ENCODE measurements at places on chromosomes 2 and 18.

DNA sequence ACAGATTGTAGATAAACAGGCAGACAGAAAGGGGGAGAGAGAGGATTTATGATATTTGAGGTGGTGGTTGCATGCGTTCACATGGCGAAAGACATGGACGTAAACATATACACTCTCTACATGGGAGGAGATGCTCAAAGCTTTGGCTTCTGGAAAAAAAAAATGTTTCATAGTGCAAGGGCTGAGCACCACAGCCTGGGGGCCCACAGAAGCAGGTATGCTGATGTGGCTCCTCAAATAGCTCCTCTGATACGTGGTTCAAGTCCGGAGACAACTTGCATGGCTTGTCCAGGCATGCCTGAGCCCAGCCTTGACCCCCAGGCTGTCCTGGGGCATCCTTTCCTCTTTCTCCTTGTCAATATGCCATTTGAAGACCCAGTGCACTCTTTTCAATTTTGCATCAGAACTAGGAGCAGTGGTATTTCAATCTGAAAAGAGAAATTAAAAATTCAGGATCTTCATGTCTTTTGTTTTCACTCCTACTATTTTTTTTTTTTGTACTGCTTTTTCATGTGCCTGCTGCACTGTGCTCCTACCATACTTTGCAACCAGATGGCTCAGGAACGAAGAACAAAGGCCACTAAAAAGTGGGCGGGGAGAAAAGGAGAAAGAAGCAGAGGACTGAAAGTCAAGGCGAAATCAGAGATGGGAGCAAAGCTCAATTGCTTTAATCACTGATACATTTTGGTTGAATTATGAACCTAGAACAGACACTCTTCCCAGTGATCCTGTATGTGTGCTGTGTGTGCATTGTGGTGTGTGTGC lies 495.7 kb upstream of the TCF4 start:
- DNase-seq: no peak

DNA sequence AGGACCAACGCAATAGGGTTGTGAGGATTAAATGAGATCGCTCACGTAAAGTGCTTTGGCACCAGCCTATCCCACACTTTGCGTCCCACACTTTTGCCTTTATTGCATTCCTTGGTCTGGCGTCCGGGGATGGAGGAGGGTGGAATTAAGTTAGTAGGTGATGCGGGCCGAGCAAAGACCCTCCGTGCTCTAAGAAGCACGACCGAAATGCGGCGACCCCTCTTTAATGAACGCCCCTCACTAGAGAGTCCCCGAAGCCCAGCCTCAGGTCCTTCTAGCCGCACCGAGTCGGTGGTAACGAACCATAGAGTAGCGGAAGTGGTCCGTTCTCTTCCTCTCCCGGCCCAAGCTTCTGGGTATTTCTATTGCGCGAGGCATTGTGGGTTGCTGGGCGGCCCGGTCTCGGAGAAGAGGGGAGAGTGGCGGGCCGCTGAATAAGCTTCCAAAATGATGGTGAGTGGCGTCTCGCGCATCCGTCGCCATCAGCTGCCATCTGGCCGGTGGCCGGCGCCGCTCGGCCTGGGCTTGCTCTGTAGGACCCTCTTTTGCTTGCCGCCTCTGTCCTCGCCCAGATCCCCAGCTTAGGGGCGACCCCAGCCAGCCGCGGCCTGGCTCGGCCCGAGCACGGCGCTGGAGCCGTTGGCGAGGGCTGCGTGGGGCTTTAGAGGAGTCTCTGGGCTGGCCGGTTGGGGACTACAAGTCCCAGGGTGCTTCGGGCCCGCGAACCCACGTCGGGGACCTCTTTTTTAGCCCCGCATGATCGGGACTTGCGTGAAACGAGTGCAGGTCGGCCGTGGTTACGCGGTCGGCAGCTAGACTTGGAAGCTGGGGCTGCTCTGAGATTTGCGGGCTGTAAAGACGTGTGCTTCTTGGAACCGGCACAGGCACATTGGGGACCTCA lies at the start of gene CCT7:
Gene CCT7, plus strand, starts transcription at position 377 of the 901 bp plus-strand sequence. Its CDS starts 71 bp downstream, at position 448.
- peak; percentile 87 for DNase-seq

GRCh38 chr2:232385660-232386489 lies 7.3 kb downstream of the ALPP start:
- no peak for DNase-seq

GRCh38 chr2:232448304-232448690 lies 7.7 kb upstream of the ALPI start:
- no peak for DNase-seq

- DNase-seq: no peak
Observed at GRCh38 chr18:50886929-50887328, 8.0 kb downstream of the ME2 start.

DNA sequence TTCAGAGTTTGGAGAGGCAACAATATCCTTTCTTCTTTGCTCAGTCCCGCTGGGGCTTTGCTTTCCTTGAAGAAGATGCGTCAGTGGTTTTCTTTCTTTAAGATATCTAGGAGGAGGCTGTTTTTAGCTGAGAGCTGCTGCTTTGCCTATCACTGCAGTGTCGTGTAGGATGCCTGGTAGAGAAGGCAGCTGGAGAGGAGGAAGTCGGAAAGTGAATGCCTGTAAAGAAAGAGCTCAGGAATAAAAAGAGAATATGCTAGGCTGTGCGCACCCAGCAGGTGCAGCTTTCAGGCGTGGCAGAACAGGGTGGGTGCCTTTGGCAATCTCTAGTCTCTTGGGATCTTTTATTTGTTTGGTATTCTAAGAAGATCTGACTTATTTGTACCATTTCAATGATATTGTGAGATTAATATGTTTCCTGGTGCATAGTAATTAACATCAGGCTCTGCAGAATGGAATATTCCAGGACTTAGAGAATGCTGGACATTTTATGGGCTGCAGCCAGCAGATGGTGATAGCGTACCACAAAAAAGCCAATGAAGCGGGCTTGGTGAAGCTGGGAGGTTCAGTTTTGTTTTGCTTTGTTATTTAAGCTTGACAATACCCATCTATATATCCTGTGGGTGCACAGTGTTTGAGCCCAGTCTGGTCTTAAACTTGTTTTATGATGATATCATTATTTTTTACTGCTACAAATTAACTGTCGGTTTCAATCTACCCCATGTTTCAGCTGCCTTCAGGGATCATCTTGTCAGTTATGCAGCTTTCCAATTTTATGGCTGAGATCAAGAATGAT lies 34.9 kb downstream of the CAVIN2 start:
- peak; percentile 57 for DNase-seq

DNA sequence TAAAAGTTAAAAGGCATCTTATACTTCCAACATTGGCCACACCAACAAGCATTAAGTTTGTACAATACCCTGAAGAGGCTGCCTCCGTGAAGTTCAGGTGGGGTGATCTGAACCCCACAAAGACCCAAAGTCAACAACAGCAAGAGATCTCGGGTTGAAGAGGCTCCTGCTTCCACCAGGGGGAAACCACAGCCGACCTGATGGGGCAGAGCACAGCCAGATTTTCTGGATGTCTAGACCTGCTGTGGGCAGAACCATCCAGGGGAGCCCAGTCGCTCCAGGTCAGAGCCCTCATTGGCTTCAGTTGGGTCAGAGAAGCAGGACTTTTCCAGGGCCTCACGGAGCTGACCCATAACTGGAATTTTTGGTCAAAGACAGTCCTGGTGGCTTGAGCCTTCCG lies 66.5 kb upstream of the ACKR3 start:
- DNase-seq: no peak

GRCh38 chr18:71899707-71900472 lies 644.3 kb downstream of the CBLN2 start:
- DNase-seq: no peak

DNA sequence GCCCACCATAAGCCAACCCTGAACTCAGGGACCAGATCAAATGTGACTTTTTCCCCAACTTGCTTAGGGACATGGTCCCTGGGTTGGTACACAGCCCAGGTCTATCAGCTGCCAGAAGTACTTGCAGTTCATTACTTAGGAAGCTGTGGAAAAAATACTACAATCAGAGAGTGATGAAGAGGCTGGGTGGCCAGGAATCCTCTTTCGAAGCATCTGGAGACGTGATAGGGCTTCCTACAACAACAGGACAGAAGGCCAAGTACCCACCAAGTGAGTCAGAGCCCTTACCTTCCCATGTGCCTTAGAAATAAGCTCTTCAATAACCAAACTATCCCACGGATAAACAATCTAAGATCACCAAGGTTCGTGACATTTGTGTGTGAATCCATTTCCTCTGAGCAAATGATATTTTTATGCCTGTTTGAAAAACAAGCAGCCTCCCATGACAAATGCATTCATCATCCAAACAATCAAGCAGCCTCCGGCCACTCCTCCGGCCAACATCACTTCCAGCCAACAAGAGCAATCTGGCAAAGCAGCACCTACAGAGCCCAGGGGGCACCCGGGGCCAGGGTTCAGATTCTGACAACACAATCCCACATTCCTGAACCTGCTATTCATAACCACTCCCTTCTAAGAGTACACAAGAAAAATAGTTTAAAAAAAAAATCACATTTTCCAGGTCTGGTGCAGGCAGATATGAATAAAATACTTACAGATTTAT lies 26.4 kb downstream of the TBC1D8 start:
- DNase-seq: peak; percentile 75

GRCh38 chr2:18123577-18123976 lies 245.1 kb downstream of the KCNS3 start:
- DNase-seq: no peak

- DNase-seq: no peak
Observed at GRCh38 chr2:119647440-119648169, 31.4 kb upstream of the TMEM177 start.

DNA sequence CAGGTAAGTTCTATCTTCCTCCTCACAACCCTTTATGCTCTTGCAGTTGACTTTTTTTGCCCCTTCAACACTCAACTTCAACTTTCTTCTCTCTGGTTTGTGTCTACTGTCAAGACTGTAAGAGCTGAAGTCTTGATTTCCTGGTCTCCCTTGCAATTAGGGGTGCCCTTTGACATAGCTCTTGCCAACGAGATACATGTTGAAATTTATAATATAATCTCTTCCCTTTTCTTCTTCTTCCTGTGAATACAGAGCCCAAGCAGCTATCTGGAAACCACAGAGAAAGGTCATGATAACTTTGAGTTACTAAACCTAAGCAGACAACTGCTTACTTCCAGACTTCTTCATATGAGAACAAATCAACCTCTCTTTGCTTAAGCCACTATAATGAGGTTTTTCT lies 163.5 kb downstream of the MC4R start:
- DNase-seq: no peak

GRCh38 chr2:673615-674320 lies 3.4 kb downstream of the TMEM18 start:
- no peak for DNase-seq

- no peak for DNase-seq
Observed at GRCh38 chr18:46755315-46756024, 1.4 kb downstream of the ST8SIA5 start.

DNA sequence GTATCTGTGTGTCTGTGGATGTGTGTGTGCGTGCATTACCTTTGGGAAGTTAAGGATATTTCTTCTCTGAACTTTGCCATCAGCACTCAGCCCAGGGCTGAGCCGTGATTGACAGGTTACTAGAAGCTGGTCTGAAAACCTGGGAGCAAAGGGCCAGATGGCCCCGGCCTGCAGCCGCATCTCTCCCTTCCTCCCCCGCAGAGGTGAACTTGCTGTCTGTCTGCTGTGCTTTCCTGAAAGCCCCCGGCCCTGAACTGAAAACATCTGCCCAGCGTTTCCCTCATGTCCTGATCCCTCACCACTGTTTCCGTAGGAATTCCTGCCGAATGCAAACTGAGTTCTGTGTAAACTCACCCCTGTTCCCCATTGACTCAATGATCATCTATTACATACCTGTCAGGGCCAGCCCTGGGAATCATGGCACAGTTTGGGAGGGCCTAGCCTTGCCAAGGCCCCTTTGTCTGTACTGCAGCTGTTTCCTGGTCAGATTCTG lies 45.8 kb downstream of the MYCN start:
- no peak for DNase-seq

DNA sequence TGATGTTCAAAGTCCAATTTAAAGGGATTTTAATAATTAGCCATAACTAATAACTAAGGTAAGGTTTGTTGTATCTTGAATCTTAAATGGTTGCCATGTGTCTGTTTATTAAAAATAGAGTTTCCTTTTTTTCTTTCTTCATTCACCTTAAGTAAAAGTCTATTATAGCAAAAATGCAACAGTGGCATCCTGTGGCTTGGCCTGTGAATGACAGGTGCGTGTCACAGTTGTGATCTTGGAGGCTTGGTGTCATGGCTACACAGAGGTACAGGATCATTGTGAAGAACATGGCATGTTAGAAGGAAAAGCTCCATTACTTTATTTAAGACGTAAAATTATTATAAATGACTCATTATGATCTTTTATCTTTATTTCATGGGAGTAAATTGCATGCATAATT lies 246.1 kb downstream of the BCL2 start:
- DNase-seq: no peak

DNA sequence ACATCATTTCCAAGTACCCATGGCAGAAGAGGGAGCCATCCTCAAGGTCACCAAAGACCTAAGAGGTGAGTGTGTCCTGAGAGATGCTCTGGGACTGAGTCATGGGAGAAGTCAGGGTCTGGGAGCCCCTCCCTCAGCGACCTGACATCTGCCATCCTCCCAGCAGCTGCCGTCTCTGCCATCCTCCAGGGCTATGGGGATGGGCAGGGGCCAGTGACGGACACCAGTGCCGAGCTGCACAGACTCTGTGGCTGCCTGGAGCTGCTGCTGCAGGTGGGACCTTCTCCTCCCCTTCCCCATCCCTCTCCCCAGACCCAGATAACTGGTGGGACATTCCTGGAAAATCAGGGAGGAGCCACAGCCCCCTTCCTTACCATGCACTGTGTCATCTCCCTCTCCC lies 1.5 kb downstream of the RUFY4 start:
- DNase-seq: no peak

DNA sequence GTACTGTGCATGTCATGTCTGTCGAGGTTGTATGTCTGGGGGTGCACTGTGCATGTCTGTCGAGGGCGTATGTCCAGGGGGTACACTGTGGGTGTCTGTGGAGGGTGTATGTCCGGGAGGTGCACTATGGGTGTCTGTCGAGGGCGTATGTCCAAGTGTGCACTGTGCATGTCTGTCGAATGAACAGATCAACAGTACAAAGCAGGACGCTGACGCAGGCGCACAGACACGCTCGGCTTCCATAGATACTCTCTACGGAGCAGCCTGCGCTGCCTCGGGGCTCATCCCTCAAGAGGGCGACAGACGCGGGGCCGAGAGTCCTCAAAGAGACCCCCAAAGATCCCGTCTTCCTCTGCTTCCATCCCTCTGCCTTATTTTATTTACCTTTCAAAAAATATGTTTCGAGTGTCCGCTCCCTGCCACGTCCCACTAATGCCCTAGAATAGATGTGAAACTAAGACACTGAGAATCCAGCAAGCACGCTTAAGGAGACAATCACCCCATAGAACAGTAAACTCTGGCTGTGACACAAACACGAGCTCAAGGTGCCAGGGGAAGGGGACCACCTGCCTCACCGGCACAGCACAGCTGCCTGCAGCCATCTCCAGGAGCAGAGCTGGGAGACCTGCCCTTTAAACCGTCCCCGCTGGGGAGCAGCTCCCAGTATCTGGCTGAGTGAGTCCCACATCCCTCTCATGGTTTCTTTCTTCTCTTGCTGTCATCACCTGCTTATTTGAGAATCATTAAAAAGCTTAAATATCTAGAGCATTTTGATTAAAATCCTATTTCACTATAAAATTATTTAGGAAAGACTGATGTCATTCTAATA lies 250.5 kb upstream of the MYT1L start:
- no peak for DNase-seq

Measured in left ventricle myocardium superior (tissue), 1 donor.